ENCODE measurements at places on chromosomes 4 and X.

DNA sequence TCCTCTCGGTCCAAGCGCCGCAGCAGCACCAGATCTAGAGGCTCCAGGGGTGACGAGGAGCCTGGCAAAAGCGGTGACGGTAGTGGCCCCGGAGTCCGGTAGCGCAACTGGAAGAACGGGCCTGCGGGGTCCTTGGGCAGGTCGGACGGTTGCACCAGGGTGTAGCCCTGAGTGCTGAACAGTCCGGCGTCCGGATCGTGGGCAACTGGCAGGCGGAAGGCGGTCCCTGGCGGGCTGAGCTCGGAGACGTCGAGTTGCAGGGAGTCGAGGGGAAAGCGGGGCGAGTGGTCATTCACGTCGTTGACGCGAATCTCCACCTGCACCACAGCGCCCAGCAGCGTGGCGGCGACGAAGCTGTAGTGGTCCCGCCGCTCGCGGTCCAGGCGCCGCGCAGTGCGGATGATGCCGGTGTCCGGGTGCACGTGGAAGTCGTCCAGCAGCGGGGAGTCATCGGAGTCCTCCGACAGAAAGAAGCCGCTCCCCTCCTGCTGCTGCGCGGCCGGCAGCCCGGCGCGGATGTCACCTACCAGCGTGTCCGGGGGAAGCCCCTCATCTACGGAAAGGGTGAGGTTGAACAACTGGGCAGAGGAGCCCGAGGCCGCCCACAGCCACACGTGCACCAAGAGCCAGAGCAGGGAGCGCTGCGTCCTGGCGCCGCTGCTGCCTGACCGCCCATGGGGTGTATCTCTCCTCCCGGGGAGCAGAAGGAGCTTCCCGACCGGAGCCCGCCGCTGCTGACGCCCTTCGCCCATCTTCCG, 837 bp downstream of the DCHS2 start:
- DNase-seq: no peak

DNA sequence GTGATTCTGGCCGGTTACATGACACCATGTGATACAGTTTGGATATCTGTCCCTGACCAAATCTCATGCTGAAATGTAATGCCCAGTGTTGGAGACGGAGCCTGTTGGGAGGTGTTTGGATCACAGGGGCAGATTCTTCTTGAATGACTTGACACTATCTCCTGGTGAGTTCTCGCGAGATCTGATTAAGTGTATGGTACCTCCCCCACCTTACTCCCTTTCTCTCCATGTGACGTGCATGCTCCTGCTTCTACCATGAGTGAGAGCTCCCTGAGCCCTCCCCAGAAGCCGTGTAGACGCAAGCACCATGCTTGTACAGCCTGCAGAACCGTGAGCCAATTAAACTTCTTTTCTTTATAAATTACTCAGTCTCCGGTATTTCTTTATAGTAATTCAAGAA, 23.6 kb downstream of the CPE start:
- no peak for DNase-seq

GRCh38 chrX:129655547-129656249, 942 bp upstream of the APLN start:
- no peak for DNase-seq

DNA sequence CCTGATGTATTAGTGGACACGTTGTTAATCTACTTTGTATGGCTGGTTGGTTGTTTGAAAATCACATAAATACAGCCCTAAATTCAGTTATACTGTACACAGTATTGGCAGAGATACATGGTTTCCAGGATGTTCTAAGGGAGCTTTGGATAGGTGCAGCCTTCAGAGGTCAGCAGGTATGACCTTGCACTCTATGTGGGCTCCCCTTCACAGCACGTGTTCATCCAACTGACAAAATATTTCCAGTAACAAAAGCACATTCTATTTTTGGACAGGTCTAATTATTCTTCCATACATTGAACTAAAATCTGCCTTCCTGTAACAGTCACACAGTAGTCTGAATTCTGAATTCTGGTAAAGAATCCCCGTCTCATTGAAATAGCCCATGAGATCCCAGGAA, 92.8 kb upstream of the RAPGEF2 start:
- no peak for DNase-seq

GRCh38 chrX:31656013-31656412, 584.2 kb upstream of the FTHL17 start:
- DNase-seq: no peak

- DNase-seq: peak; percentile 3
Measured at GRCh38 chrX:21373637-21374162, 518 bp upstream of the CNKSR2 start.

DNA sequence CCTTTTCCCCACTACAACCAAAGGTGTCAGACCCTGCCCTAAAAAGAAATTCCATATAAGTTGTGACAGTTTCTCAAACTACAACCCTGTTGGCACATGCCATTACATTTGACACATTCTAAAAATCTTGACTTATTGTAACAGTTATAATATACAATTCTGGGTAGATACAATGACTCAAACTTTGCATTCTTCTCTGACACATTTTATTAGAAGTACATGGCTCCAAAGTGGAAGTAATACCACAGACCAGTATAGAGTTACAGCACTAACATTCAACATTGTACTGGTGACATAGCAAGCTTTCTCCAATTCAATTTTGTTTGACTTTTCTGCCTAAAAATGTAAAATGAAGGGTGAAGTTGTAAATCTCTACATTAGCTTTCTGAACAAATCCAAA, 196.6 kb upstream of the ETNPPL start:
- no peak for DNase-seq

DNA sequence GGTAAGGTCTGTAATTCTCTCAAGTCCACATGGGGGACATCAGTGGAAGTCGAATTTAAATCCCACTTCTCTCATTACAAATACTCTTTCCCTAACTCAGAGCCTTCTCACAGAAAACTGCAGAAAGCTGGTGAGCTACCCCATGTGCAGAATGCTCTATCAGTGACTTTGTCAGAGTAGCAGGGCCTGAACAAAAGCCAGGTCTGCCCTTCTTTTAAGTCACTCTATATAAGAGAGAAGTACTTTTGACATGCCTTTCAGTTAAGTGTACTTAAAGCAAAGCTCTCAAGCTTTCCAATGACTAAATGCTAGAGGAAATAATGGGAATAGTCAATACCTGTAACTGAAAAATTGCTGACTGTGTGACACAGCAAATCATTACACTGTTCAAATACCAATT, 323.1 kb downstream of the KCNIP4 start:
- no peak for DNase-seq

- no peak for DNase-seq
Measured at GRCh38 chr4:84158670-84159069, 340.4 kb downstream of the NKX6-1 start.

- DNase-seq: no peak
Measured at GRCh38 chr4:32485956-32486355, 1765.8 kb downstream of the PCDH7 start.

DNA sequence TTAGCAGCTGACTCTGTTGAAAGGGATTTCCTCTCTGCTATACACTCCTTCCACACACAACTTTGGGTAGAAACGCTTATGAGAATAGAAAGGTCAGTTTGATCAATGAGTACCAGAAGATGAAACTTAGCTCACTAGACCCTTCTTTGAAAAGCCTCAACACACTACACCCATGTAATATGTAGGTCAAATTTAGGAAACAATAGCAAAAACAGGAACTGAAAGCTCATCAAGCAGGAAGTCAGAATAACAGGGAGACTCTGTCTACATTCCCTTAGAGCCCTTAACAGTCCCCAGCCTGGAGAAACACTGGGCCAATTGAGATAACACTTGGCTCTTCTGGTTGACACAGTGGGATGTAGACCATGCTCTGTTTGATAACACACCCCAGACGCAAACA, 30.7 kb downstream of the SRPX2 start:
- no peak for DNase-seq

- DNase-seq: no peak
Measured at GRCh38 chr4:16139066-16139945, 55.5 kb upstream of the PROM1 start.

DNA sequence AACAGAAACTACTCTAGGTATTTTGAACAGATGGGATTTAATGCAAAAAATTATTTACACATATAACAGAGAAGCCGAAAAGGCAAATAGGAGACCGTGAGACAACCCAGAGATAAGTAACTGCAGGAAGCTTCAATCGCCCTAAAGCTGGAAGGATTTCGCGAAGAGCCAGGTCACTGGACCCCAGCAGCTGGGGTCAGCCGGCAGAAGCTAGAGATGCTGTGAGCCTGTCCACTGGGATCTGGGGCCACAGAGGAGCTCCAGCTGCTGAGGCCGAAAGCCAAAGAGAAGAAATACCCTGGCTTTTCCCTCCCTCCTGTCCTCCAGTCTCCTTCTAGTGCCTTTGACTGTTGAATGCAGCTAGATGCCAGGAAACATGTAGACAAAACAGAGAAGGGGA, 192.8 kb upstream of the BCOR start:
- DNase-seq: no peak

- DNase-seq: no peak
Measured at GRCh38 chr4:141534985-141535384, 101.4 kb upstream of the IL15 start.

DNA sequence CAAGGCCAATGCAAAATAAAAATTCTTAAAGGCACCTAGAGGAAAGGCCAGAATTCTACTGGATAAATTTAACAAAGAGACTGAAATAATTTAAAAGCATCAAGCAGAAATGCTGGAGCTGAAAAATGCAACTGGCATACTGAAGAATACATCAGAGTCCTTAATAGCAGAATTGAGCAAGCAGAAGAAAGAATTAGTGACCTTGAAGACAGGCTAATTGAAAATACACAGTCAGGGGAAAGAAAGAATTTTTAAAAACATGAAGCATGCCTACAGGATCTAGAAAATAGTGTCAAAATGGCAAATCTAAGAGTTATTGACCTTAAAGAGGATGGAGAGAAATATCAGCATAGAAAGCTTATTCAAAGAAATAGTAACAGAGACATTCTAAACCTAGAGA, 371.7 kb downstream of the KLHL13 start:
- DNase-seq: no peak

DNA sequence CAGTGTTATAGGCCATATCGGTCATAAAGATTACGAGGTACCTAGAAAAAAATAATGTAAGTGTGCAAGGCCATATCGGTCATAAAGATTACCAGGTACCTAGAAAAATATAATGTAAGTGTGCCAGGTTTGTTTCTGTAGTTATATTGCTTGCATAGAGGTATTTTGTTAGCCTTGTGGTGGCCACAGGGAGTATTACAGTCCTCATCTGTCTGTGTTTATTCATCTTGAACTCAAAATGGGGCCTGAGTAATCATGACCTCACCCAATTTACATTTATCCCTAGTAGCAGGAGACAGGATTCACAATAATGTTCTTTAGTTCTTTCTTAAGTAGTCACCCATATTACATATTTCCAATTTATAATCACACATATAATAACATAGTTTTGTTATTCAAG, 459.7 kb downstream of the MID1IP1 start:
- DNase-seq: no peak

DNA sequence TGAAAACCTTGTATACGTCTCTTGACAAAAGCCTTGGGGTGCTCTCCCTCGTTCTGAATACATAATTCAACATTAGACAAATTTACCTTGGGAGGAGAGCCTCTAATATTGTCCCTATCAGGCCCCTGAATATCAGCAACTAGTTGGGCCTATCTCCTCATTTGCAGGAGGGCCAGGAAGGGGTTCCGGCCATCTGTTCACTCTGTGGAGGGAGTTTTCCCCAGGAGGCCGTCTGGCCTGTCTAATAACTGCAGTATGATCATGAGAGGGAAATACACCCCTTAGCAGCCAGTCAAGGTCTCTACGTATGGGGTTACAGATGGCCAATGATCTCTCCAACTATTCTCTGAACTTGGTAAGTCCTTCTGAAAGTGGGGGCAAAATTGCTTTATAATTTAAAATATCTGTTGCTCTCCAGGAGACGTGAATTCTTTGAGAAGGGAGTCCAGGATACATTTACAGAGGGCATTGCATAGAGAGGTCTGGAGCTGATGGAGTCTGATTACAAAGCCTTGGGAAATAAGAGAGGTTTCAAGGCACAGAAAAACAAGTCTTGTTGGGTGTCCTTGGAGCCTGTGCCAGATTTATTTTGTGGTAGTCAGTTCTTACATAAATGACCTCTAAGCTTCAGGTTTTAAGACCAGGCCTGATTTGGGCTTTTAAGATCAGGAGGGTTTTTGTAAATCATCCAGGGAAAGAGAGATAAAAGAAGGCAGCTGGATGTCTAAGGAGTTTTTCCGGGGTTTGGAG, 48.2 kb upstream of the UXT start:
- DNase-seq: no peak

DNA sequence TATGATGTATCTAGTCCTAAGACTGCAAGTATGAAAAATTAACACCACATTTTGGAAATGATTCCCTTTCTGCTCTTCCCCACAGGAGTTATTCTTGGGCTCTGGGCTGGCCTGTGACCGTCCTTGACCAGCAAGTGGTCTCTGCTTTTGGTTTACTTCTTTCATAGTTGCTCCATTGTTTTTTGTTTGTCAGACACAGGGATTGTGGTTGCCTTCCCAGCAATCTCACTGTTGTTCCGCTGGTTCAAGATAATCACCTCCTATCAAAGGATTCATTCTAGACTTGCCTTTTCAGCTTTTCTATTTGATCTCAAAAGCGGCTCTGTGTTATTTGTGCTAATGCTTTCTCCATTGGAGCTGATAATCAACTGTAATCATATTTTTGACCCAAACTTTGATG, 218.8 kb downstream of the MGST2 start:
- DNase-seq: no peak

DNA sequence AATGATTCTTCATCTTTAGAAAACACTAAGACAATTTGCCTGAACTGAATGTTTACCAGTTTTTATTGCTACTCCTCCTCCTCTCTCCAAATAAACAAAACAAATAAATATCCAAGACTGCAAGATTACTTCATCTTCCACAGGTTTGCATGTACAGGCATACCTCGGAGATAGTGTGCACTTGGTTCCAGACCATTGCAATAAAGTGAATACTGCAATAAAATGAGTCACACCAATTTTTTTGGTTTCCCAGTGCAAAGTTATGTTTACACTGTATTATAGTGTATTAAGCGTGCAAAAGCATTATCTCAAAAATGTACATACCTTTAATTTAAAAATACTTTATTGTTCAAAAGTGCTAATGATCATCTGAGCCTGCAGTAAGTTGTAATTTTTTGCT, 53.3 kb downstream of the FBXL5 start:
- no peak for DNase-seq

- no peak for DNase-seq
Measured at GRCh38 chr4:44342800-44343199, 105.8 kb downstream of the KCTD8 start.

- DNase-seq: no peak
Measured at GRCh38 chr4:174304664-174305063, 21.0 kb downstream of the CEP44 start.

- no peak for DNase-seq
Measured at GRCh38 chr4:76377911-76378310, 43.0 kb downstream of the CCDC158 start.
